ENCODE measurements at places on chromosomes 3 and 15.

DNA sequence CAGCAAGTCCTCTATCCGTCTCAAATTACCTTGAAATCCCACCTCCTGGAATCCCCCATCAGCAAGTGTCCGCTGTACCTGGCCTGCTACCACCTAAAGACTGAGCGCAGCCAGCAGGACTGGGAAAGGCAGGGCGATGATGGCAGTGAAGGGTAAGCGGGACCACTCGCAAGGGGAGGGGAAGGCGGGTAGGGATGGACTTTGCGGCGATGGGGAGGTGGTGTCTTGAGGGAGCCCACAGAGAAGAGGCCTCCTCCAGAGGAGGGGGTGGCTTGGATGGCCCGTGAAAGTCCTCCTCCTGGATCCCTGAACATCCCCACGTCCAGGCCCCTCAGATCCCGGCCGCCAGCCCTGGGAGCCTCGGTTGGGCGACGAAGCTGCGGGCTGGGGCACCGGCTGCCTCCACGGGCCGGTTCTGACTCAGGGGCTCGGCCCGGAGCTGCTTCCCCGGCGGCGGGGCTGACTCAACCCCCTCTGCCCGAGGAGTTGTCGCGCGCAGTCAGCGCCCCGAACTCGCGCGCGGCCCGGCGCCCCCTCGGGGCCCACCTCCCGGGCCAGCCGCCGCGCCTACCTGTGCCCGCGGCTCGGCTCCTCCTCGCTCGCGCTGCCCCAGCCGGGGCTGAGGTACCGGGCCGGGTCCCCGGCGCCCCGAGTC is 512 bp downstream of the LARP6 start:
- peak; percentile 5 for DNase-seq

- no peak for DNase-seq
Measured at GRCh38 chr15:101470548-101471239, 18.8 kb downstream of the PCSK6 start.

DNA sequence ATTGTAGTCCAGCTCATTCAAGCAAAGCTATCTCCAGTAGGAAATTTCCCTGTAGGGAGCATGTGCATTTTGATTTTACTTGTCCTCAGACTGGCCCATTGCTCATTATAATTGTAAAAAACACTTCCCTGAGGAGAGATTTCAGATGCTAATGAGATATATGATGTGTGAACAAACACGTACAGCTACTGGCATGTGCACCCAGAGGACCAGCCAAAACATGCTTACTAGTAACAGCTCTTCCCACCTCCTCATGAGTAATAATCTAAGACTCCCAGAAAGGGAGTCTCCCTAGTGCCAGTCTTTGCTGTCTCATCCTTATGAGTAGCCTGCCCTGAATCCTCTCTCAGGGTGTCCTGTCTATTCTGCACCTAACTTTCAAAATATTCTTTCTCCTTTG is 43.4 kb downstream of the FBXO22 start:
- DNase-seq = no peak

DNA sequence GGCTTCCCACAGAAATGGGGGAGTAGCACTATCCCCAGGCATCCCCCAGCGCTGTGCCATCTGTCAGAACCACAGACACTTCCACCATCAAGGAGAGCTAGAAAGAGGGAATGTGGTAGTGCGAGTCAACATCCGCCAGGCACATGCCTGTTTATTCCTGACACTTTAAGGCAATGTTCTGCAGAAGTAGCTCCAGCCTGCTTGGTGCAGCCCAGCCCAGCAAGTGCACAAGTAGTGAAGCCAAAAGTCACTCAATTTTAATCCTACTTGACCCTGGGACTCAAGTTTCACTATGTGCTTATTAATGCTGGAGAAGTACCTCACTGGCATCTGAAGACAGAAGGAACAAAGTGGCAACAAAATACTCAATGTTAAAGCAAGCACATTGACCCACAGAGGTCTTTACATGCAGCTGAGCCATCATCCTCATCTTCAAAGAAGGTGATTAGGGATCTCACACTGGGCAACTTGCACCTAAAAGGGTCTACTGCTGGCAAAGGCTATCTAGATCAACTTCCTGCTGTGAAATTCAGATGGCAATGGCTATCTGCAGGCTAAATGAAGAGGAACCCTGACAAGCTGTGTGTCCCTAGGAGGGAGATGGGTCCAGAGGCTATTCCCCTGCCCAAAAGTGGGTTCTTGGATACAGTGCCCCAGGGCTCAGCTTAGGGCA is 61.4 kb upstream of the CLDN18 start:
- DNase-seq = no peak

DNA sequence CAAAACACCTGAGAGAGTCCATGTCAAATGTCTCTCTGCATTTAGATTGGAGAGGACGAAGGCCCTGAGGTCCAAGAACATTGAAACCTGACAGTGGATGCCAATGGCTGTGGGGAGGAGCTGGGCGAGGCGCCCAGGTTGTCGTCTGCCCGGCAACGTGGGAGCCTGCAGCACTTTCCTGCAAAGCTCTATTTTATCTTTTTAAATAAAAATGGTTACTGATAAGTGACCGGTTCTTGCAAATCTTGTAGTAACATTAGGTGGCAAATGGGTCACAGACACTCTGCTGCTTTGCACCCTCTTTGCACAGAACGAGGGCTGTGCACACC is 19.5 kb upstream of the FANCD2 start:
- no peak for DNase-seq

GRCh38 chr15:62382046-62382445 is 217.0 kb upstream of the C2CD4B start:
- DNase-seq = no peak

DNA sequence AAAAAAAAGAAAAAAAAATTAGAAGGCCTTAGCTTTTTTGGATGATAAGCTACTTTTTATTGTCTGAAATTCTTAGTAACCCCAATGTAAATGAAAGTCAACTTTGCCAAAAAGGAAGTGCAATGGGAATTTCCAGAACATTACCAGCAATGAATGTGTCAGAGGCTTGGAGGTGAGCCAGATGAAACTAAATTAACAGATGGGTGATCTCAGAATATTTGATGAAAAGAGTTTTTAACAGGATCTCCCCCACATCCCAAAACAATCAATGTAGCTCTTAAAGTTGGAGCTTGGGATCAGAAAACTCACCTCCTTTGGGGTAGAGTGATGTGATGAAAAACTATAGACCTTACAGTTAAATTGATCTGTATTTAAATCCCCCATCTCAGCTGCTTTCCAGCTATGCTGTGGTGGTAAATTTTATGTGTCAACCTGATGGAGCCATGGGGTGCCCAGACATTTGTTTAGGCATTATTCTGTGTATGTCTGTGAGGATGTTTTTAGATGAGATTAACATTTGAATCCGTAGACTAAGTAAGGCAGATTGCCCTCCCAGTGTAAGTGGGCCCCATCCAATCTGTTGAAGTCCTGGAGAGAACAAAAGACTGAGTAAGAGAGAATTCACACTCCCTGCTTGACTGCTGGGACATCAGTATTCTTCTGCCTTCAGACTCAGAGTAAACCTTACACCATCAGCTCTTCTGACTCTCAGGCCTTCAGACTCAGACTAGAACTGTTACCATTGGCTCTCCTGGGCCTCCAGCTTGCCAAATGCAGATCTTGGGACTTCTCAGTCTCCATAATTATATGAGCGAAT is 84.3 kb upstream of the TNFSF10 start:
- peak; percentile 15 for DNase-seq

DNA sequence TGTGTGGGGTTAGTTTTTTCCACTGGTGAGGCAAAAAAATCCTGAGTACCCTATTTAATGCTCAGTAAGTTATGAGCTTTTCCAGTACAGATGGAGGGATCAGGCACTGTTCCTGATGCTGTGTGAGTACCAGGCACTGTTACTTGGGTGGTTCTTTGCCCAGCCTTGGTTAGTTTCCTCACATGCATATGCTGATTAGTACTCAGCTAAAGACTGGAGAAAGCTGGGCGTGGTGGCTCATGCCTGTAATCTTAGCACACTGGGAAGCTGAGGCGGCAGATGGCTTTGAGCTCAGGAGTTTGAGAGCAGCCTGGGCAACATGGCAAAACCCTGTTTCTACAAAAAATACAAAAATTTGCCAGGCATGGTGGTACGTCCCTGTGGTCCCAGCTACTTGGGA is 210.3 kb upstream of the SGO1 start:
- no peak for DNase-seq

GRCh38 chr3:16461463-16462245 is 51.8 kb downstream of the RFTN1 start:
- DNase-seq = no peak

DNA sequence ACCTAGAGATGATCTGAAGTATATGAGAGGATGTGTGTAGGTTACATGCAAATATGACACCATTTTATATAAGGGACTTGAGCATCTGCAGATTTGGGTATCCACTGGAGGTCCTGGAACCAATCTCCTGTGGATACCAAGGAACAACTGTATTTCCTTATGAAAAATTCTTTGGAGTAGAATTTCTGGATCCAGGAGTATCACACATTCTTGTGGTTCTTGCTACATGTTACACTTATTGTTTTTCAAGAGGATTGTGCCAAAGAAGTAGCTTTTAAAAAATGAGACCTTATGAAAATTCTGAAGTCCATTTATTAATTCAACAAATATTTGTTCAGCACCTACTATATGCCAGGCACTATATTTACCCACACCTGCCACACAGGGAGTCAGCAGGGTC is 15.7 kb upstream of the TBC1D23 start:
- DNase-seq = no peak

- no peak for DNase-seq
Measured at GRCh38 chr3:12347301-12347700, 58.4 kb downstream of the PPARG start.

- no peak for DNase-seq
Measured at GRCh38 chr3:30712991-30713390, 106.6 kb downstream of the TGFBR2 start.

DNA sequence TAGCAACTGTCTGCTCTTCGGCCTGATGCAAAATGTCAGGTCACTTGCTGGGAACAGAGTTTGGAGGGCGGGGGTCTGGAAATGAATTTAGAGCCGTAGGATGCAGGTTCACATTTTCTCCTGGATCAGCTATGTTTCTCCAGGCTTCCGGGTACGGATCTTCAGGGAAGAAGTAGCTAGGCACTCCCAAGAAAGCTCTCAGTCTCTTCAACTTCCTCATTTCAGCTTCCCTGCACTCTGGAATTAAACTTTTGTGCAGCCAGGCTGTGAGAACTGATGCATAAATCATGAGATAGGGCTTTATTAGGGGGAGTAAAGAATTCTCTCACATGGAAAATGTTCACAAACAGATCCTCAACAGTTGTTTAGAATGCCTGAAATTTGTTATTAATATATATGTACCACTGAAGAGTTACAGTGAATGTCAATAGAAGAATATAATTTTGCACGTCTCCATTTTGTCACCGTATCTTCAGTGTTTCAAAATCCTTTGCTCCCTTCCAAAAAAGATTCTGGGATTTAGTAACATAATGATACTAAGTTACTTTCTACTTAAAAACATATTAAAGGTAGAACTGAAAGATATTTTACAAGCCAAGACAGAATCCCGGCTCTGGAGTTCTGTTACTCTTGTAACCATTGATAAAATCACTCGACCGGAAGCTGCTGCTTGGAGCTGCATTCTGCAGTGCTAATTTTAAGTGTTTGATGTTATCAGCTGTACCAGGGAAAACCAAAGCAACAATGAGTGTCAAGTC is 178.5 kb upstream of the P2RY1 start:
- DNase-seq = no peak

DNA sequence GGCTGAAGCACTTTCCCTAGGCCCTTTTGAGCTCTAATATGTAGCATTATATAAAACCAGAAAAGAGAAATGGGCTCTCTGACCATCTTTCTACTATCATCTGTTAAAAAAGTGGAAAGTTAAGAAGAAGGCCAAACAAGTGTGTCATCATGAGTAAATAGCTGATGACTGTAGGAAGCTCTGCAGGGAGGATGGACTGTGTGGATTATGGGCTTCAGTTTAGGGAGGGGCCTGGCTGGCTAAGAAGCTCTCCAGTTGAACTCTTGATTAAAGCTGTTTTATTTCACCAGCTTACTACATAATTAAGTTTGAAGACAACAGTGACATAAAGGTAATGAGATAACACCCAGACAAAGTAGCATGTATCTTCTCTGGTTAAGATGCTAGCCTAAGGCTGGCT is 30.6 kb downstream of the INTS14 start:
- no peak for DNase-seq

DNA sequence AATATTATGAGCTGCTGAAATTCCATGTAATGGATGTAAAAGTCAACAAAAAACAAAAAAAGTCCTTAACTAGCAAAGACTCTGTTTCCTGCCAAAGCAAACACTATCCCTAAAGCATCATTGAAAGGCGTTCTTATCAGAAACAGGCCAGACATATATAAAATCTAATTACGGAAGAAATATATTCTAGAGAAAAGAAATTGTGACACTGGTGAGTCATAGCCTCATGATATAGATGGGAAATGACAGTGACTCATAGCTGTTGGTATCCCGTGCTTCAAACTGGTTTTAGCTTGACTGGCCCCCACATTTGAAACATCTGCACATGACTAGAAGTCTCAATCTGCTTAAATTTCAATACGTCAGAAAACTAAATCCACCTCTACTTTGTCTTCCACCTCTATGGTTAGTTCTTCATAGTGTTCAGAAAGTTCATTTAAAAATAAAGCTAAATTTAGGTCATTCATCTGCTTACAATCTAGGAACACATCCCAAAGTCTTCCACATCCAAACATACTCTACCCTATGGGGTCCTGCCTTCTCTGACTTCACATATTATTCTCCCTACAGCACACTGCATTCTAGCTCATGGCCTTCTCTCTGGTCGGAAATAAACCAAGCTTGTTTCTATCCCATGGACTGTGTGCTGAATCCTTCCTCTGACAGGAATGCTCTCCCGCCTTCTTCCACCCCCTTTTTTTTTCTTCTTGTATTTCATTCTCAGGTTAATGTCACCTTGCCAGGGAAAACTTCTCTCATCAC is 456.3 kb upstream of the ARRDC4 start:
- DNase-seq = no peak

DNA sequence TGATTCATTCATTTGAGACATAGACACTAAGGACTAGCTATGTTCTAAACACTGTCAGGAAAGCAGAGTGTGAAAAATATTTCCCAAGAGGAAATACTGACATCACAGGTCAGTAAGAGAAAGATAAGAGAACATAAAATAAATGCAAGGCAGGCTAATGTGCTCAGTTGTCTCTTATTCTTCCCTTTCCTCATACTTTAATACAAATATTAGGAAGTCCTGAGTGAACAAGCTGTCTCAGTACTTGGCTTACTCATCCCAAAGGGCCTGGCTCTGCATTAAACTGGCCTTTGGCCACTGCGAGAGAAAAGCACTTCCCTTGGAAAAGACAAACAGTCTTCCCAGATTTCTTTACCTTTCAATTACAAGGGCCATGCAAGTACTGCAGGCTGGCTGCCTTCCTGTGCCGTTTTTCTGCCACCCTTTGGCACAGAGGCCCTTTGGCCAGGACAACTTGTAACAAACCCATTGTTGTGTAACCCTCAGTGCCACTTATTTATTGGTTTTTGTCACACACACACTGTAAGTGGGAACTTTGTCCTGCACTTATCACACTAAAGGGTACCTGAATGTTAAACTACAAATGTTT is 31.7 kb downstream of the EDC3 start:
- no peak for DNase-seq
